Upper lobe of left lung (tissue), 6 donors: ENCODE measurements at places on chromosomes 11 and 22. TPM values are rescaled to one million over a fixed set of nuclear protein-coding genes. Genes with fewer than 3 reads are reported as not detected.

- H3K4me3 ChIP-seq = no peak overlapping the region
- H3K36me3 ChIP-seq = no peaks in the 10 kb centered on the region
- peaks cover 5% of the 10 kb centered on the region for H3K4me1 ChIP-seq
- no peak overlapping the region for H3K27ac ChIP-seq
Observed at GRCh38 chr11:623999-624704, 603 bp downstream of the CDHR5 start.

DNA sequence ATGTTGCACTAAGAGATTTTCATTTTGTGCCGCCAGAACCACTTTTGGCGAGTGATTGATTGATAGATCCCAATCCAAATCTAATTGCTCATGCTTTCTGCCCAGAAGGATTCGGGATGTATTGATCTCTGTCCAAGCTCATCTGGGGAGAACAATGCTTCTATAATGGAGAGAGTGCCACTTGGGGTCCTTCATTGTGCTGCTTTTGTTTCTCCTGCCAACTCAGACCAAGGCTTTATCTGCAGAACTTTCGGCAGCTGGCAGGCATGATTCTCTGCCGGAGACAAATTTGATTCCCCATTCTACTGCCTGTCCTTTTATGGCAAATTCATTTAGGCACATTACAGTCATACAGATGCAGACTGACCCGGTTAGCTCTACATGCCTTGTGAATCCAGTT is 62.9 kb upstream of the NTM start:
- DNase-seq = no peak
- H3K4me3 ChIP-seq = no peak overlapping the region
- no peaks in the 10 kb centered on the region for H3K36me3 ChIP-seq
- H3K4me1 ChIP-seq = no peaks in the 10 kb centered on the region
- no peak overlapping the region for H3K27ac ChIP-seq

GRCh38 chr11:27312110-27312509 is 50.9 kb downstream of the CCDC34 start:
- no peak for DNase-seq
- H3K27ac ChIP-seq = no peak overlapping the region
- no peaks in the 10 kb centered on the region for H3K36me3 ChIP-seq
- H3K4me3 ChIP-seq = no peak overlapping the region

PAAF1 gene
- total RNA-seq = 9.4 TPM

OR52N4 gene
- total RNA-seq = not detected
